ENCODE measurements at places on chromosomes 16 and 17.

DNA sequence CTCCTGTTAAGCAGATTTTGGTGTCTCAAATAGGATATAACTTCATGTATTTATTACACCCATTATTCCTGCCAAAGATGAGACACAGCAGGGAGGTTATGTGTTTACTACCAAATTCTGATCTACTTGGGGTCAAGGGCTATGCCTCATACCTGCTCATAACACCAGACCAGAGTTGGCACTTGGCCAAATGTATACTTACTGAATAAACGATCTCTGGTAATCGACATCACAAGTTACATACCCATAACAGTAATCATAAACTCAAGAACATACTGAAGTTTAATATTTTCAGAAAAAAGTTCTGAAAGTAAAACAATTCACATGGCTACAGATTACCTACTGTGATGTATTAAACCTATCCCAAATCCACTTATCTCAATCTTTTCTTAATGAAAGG is 2.9 kb downstream of the TMEM170A start:
- DNase-seq, result no peak

- DNase-seq, result no peak
Measured at GRCh38 chr17:74687886-74688285, 24.8 kb downstream of the CD300LF start.

GRCh38 chr17:60080545-60080944 is 1.8 kb upstream of the HEATR6 start:
- DNase-seq, result no peak

GRCh38 chr17:79916506-79916905 is 77.3 kb upstream of the CBX4 start:
- no peak for DNase-seq

DNA sequence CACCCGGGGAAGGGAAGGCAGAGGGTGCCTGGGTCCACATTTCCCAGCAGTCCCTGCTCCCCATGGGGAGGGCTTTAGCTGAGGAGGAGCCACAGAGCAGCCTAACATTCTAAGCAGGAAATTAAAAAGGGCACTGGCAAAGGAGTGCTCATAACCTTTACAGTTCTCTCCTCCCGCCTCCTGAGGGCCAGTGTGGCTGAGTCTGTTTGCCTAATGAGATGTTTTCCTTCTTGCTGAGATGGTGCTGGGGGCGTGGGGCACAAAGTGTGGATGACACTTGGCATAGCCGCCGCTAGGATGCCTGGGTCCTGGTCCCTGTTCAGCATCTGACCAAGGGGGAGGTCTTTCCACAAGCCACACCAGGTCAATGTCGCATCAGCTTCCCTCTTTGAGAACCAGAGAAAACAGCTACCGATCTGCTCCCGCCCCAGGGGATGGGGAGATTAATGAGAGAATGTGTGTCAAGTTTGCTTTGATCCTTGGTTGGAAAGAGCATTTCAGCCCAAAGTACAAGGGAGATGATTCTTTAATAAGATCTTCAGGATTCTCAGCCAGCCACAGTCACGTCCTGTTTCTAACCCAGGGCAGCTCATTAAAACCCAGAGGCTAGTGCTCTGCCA is 5.8 kb downstream of the KIF18B start:
- DNase-seq, result no peak

DNA sequence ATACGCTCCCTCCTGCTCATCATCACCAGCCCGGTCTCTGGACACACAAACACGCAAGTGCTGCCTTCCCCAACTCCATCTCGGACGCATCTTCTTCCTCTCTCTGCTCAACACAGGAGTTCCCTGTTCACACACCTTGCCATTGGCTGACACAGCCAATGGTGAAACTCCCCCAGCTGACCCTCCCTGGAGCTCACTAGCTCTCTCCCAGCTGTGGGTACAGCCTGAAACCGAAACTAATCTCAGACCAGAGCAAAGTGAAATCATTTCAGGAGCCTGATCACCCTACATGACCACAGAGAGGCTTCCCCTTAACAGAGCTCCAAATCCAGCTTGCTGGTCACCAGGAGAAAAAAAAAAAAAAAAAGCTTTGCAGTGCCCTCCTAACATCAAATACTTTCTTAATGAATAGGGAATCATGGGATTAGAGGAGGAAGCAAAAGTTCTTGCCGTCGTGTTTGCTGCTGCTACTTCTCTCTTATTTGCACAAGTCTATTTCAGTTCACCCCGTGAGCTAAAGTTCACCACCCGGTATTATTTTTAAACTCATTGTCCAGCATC is 8.3 kb downstream of the CUEDC1 start:
- peak; percentile 32 for DNase-seq

GRCh38 chr16:9797306-9797705 is 384.9 kb downstream of the GRIN2A start:
- DNase-seq, result no peak

GRCh38 chr16:64975821-64976220 is 146.0 kb downstream of the CDH11 start:
- DNase-seq, result no peak

DNA sequence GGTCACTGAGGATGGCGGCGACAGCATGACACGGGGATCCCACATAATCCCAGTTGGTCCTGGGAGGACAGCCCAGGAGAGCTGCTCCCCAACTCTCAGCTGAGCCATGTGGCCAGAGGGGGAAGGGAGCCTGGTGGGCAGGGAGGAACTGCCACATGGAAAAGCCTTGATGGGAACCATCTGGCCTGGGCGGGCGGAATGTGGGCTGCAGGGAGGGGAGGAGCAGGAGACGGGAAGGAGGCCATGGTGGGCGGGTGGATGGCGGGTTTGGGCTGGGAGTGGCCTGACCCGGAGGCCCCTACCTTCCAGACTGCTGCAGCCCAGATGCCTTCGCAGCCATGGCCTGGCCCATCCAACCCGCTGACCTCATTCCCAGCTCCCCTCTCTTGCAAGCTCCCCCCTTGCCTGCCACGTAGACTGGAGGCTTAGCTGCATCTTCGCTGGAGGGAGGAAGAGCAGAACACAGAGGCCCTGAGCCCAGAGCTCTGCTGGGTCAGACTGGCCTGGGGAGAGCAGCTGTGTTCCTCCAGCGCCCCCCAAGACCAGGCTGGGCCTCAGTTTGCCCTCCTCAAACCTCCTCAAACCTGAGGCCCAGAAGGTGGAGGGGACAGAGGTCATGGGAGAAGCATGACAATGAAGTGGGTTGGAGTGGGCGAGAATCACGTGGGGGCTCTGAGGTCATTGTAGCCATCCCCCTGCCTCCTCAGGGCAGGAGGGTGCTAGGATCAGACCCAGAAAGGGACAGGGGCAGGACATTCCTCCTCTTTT is 8.2 kb upstream of the COL1A1 start:
- DNase-seq, result no peak

DNA sequence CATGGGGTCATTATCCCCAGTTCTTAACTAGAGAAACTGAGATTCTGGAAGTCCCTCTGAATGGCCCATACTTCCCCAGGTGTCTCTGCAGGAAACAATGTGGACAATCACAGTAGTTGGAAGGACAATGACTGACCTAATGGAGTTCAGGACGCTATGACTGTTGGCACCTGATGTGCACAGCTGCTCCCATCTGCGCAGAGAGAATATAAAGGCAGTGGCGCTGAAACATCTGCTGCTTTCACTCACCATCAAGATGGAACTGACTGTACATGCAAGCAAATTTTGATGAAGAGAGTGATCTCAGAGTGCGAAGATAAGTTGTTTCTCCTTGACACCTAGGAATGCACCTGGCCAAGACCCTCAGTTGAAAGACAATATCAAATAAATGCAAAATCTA is 395.7 kb upstream of the ASIC2 start:
- DNase-seq, result no peak

GRCh38 chr17:44502598-44503146 is 534 bp downstream of the GPATCH8 start:
- DNase-seq, result no peak

DNA sequence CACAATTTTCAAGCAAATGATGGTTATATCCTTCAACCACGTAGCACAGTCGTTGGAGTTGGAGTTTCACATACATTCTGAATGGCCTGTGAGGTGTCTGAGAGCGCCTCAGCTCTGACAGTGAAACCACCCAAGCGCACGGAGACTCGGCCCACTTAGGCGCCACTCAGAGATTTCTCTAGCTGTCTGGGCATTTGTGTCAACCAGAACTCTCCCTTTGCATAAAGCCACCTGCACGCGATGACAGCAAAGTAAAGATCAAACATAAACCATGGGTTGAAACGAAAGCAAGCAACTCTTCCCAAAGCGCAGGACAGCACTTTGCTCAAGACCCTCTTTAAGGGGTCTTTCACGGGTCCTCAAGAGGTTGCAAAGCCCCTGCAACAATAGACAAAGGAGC is 533 bp downstream of the SLC6A4 start:
- no peak for DNase-seq

DNA sequence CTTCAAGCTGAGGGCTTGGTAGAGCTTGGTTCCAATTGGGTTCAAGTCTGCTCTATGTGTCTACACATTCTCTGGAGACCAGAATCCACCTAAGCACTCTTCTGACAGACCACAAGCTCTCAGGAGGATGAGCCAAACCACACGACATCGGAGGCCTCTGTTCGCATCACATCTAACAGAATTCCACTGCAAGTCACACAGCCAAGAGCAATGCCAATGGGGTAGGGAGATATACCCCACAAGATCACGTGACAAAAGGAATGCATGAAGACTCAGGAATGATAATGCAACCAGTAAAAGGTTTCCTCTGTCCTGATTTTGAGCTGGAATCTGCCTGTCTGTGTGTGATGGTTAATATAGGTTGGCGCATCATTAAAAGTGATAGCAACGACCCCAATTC is 46.6 kb upstream of the RPL38 start:
- DNase-seq, result no peak

- DNase-seq, result no peak
Measured at GRCh38 chr17:75319904-75320691, 30.9 kb upstream of the SLC25A19 start.

DNA sequence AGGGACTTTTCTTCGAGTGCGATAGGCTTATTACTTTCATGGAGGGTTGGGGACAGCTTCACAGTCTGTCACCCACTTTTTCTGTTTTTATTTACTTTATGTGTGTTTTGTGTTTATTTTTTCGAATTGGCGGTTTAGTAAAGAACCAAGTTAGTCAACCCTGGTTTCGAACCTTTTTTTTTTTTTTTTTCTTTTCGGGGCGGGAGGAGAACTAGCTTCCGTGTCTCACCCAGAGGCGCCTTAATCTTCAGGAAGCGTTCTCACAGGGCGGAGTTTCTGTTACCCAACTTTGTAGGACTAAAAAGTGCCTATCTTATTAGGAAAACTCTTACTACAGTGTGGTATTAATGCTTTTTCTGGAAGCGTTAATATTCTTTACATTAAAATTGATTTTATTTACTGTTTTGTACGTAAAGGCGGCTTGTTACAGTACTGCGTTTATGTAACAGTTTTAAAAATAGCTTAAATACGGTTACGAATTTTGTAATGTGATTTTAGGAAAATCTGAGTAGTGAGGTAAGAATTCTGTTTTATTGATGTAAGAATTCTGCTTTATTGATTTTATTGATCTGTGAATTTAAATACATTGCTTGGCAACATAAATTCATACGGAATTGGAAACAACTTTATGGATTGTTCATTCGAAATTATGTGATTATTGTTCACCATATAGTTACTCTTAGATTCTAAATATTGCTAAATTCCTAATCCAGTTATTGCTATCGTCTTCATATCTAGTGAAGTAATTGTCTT is 885 bp downstream of the ZNF207 start:
- no peak for DNase-seq

DNA sequence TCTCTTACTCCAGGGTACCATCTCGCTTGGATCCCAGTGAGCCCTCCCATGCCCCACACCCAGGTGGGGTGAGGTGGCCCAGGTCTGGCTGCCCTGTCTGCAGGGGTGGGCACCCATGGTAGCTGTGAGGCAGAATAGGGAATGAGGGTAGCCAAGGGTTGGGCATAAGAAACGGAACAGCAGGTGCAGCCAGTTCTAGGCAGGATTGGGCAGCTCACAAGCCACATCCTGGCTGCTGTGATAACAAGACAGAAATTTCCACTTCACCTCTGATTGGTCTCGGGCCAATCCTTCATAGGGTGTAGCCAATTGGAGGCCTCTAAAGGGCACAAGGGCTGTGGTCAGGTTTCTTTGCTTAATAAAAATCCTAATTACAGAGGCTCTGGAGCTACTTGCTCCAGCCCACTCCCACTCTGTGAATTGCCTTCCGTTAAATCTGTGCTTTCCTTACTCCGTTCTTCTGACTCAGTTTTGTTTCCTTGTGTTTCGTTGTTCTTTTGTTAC is 1.5 kb upstream of the ARHGDIG start:
- DNase-seq, result no peak

Data from amygdala (tissue), 56 donors.